Thoracic aorta (tissue), 2 donors: ENCODE measurements at places on chromosomes 6 and 20. TPM values are rescaled to one million over a fixed set of nuclear protein-coding genes. Genes with fewer than 3 reads are reported as not detected.
A peak's percentile ranks its signal among the peaks of the same experiment; 100 is the strongest.

The LAMA2 gene
- 217 TPM for total RNA-seq

GRCh38 chr6:51265426-51265825, 446.8 kb downstream of the TFAP2B start:
- H3K4me3 ChIP-seq: no peak overlapping the region
- no peaks in the 10 kb centered on the region for H3K4me1 ChIP-seq
- no peak overlapping the region for H3K27ac ChIP-seq
- H3K27me3 ChIP-seq: no peaks in the 10 kb centered on the region

The GUCA1A gene
- total RNA-seq: not detected

DNA sequence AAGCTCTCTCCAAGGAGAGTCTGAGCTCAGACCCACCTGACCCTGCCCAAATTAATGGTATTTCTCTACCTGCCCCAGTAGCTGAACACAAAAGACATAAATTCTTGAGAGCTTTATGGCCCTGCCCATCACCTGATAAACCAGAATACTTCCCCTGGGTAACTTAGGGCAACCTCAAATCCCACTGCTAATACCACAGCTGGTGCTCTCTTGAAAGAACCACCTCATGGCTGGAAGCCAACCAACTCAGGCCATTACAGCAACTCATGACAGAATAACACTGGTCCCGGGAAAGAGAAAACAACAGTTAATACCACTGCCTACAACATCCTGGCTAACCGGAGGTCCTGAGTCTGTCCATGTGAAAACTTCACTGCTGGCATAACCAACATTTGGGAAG, 328.6 kb downstream of the NKAIN2 start:
- H3K4me3 ChIP-seq: no peak overlapping the region
- no peaks in the 10 kb centered on the region for H3K27me3 ChIP-seq
- no peak for DNase-seq
- H3K4me1 ChIP-seq: no peaks in the 10 kb centered on the region
- no peak overlapping the region for H3K27ac ChIP-seq
- H3K36me3 ChIP-seq: no peaks in the 10 kb centered on the region

GRCh38 chr6:157727629-157728182, 95.3 kb upstream of the SNX9 start:
- H3K4me3 ChIP-seq: no peak overlapping the region
- no peaks in the 10 kb centered on the region for H3K36me3 ChIP-seq
- no peaks in the 10 kb centered on the region for H3K27me3 ChIP-seq
- H3K4me1 ChIP-seq: peaks cover 8% of the 10 kb centered on the region
- H3K27ac ChIP-seq: no peak overlapping the region

DNA sequence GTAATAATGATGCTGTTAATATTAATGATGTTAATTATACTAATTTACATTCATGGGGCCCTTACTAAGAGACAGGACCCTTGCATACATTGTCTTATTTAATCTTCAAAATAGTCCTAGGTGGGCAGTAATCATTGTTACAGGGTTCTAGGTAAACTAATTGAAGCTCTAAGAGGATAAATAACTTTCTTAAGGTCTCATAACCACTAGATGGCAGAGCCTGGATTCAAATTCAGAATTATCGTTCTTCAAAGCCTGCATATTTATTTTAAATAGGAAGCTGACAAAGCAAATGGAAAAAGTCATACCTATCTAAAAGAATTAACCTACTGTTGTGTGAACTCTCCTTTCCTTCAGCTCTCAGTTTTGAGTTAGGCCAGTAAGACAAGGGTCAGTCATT, 23.5 kb downstream of the PTCHD4 start:
- H3K4me1 ChIP-seq: no peaks in the 10 kb centered on the region
- H3K27me3 ChIP-seq: no peaks in the 10 kb centered on the region
- no peak for DNase-seq

DNA sequence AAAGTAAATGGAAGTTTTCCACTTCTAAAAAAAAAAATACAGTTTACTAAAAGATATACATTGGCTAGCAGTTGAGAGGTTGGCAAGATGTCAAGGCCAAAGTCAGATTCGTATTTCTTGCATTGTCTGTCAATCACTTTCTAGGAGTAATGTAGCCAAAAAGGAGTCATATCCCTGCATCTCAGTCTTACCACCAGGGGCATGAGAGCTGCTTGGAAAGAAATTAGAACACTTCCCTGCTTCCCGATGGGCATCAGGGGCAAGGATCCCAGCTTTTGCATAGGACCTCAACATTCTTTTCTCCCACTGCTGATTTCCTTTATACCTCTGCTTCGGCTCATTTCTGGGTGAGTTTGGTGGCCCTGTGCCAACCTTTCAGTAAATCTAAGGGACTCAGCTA, 581.0 kb upstream of the MAP3K7 start:
- H3K27me3 ChIP-seq: no peaks in the 10 kb centered on the region
- H3K4me1 ChIP-seq: no peaks in the 10 kb centered on the region
- no peak overlapping the region for H3K4me3 ChIP-seq

- H3K27me3 ChIP-seq: no peaks in the 10 kb centered on the region
- H3K27ac ChIP-seq: no peak overlapping the region
- no peak overlapping the region for H3K4me3 ChIP-seq
- H3K4me1 ChIP-seq: no peaks in the 10 kb centered on the region
Observed at GRCh38 chr6:167046861-167047495, 47.8 kb downstream of the CEP43 start.

The CDKN1A gene
- 311 TPM for total RNA-seq

The PGC gene
- 53.1 TPM for total RNA-seq

The DLL1 gene
- 6.1 TPM for total RNA-seq

The LTA gene
- total RNA-seq: not detected

- no peak for DNase-seq
- H3K27me3 ChIP-seq: no peaks in the 10 kb centered on the region
- H3K4me3 ChIP-seq: no peak overlapping the region
- no peak overlapping the region for H3K27ac ChIP-seq
- H3K36me3 ChIP-seq: no peaks in the 10 kb centered on the region
Observed at GRCh38 chr6:154572556-154572955, 62.1 kb upstream of the CNKSR3 start.

GRCh38 chr6:169811072-169811471, 59.6 kb downstream of the ERMARD start:
- no peak for DNase-seq
- H3K27me3 ChIP-seq: no peaks in the 10 kb centered on the region
- H3K36me3 ChIP-seq: no peaks in the 10 kb centered on the region
- H3K27ac ChIP-seq: no peak overlapping the region
- H3K4me3 ChIP-seq: no peak overlapping the region

- no peaks in the 10 kb centered on the region for H3K27me3 ChIP-seq
- no peak for DNase-seq
- H3K4me3 ChIP-seq: no peak overlapping the region
- no peak overlapping the region for H3K27ac ChIP-seq
- H3K36me3 ChIP-seq: no peaks in the 10 kb centered on the region
Observed at GRCh38 chr20:58102261-58102660, 126.2 kb downstream of the ANKRD60 start.

GRCh38 chr20:54131675-54132611, 41.8 kb downstream of the CYP24A1 start:
- H3K27me3 ChIP-seq: no peaks in the 10 kb centered on the region
- H3K27ac ChIP-seq: no peak overlapping the region
- H3K4me1 ChIP-seq: no peaks in the 10 kb centered on the region
- H3K36me3 ChIP-seq: no peaks in the 10 kb centered on the region
- no peak overlapping the region for H3K4me3 ChIP-seq

The CYB5R4 gene
- 9.1 TPM for total RNA-seq

DNA sequence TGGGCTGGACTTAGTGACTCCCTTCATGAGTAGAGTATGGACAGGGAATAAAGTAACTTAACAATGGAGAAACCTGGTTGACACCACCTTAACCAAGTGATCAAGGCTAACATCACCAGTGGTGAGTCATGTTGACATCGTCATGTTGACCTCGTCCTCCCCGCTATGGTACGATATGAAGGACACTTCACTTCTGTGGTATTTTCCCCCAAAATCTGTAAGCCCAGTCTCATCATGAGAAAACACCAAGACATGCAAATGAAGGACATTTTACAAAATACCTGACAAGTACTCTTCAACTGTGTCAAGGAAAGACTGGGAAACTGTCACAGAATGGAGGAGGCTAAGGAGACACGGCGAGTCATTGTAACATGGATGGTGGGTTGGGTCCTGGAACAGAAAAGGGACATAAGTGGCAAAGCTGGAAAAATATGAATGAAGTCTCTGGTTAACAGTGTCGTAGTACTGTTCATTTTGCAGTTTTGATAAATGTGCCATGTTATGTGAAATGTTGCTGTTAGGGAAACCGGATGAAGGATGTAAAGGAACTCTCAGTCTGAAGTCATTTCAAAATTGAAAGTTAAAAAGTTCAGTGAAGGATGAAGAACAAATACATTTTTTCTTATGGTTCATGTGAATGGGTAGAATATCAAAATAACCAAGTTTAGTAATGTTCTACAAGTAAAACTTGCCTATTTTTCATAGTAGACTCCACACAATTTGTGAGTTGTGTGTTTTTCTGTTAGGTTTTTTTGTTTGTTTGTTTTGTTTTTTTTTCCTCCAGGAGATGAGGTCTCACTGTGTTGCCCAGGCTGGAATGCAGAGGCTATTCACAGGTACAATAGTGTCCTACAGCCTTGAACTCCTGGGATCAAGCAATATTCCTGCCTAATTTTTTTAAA, 247.5 kb downstream of the TMEM242 start:
- H3K4me3 ChIP-seq: no peak overlapping the region
- peaks cover 69% of the 10 kb centered on the region for H3K4me1 ChIP-seq
- no peak for DNase-seq
- no peak overlapping the region for H3K27ac ChIP-seq

- no peaks in the 10 kb centered on the region for H3K4me1 ChIP-seq
- DNase-seq: no peak
- no peak overlapping the region for H3K4me3 ChIP-seq
- H3K36me3 ChIP-seq: no peaks in the 10 kb centered on the region
- no peak overlapping the region for H3K27ac ChIP-seq
Observed at GRCh38 chr20:41960166-41960565, 342.0 kb upstream of the CHD6 start.

The MOG gene
- not detected for total RNA-seq

DNA sequence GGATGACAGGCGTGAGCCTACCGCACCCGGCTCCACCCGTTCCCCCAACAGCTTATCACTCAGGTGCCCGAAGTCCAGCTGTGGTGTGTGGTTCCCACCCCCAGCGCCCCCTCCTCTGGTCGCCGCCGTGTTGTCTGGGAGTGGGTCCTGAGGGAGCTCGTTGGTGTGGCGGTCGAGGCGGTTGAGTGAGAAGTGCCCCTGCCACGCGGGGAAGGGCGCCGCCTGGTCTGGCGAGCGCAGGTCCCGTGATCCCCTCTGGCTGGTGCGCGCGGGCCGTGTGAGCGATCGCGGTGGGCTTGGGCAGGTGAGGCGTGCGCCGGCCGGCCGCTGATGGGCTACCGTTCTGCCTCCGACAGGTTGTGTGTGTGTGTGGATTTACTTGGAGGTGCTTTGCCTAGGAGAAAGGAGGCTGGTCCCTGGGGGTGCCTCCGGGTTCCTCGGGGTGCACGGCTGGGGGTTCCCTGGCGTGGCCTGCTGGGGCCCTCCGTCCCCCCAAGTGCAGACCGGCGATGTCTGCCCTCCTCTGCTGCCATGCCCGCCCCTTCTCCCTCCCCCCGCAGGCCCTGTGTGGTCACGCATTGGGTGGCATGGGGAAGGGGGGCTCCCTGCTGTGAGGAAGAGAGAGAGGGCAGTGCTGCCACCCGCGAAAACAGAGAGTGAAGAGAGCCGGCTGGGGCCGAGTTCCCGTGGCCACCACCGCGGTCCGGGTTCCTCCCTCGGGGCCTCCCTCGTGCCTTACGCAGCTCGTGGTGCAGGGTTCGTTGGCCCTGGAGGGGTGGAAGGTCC, 336.0 kb upstream of the DEFB115 start:
- DNase-seq: no peak
- no peaks in the 10 kb centered on the region for H3K27me3 ChIP-seq
- H3K4me3 ChIP-seq: no peak overlapping the region
- H3K36me3 ChIP-seq: no peaks in the 10 kb centered on the region
- H3K4me1 ChIP-seq: no peaks in the 10 kb centered on the region

The SLC22A16 gene
- 3.8 TPM for total RNA-seq

The MYMX gene
- not detected for total RNA-seq

GRCh38 chr6:168107191-168107983, 28.4 kb upstream of the FRMD1 start:
- no peaks in the 10 kb centered on the region for H3K27me3 ChIP-seq
- no peaks in the 10 kb centered on the region for H3K36me3 ChIP-seq
- DNase-seq: no peak
- no peak overlapping the region for H3K4me3 ChIP-seq
- no peak overlapping the region for H3K27ac ChIP-seq
- no peaks in the 10 kb centered on the region for H3K4me1 ChIP-seq

DNA sequence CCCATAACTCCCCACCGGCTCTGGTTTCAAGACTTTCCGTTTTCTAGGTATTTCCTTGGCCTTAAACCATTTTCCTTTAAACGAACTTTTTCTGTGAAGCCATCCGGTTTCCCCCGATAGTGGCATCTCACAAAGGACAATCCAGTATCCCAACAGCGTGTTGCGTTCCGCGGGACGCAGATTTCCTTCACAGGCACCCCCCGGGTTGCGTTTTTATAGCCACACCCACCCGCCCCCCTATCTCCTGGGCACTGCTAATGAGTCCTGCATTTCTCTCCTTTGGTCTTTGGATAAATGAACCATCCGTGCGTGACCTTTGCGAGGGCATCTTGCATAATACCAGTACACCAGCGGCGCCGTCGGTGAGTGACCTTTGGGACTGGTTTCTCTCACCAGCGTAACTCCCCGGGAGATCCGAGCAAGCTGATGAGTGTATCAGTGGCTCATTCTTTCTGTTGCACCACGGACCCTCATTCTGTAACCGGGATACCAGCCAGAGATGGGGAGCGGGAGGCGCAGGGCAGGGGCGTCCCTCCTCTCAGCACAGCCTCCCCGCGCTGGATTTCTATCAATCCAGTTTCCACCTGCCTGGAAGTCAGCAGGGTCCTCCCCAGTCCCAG, 586 bp upstream of the NQO2 start:
- H3K36me3 ChIP-seq: no peaks in the 10 kb centered on the region
- peak overlapping the region; percentile 79 for H3K27ac ChIP-seq
- peak overlapping the region; percentile 98 for H3K4me3 ChIP-seq

The BPIFB1 gene
- total RNA-seq: not detected

The GINS1 gene
- 0.41 TPM for total RNA-seq

GRCh38 chr6:77470983-77471382, 7.7 kb upstream of the HTR1B start:
- H3K27ac ChIP-seq: no peak overlapping the region
- DNase-seq: no peak
- no peaks in the 10 kb centered on the region for H3K36me3 ChIP-seq
- no peaks in the 10 kb centered on the region for H3K27me3 ChIP-seq
- H3K4me3 ChIP-seq: no peak overlapping the region

DNA sequence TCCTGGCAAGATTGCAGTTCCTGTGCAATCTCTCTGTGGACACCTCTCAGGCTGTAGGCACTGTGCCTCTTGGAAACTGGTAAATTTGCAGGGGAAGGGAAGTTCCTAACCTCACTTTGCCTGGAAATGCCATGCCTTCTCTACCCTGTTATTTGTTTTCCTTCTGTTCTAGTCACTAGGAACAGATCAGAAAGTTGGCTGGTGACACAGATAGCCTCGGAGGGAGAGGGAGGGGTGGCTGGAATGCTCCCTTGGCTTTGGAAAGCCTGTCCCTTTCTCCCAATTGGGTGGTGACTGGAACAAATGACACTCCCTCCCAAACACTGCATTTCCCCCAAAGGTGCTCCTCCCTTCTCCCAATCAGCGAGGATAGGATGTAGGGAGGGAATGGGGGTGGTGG, 131.5 kb upstream of the F13A1 start:
- no peaks in the 10 kb centered on the region for H3K36me3 ChIP-seq
- H3K27ac ChIP-seq: no peak overlapping the region
- H3K4me1 ChIP-seq: peaks cover 11% of the 10 kb centered on the region
- H3K4me3 ChIP-seq: no peak overlapping the region
- no peaks in the 10 kb centered on the region for H3K27me3 ChIP-seq
- no peak for DNase-seq

- no peak overlapping the region for H3K4me3 ChIP-seq
- no peaks in the 10 kb centered on the region for H3K36me3 ChIP-seq
- no peaks in the 10 kb centered on the region for H3K4me1 ChIP-seq
- DNase-seq: no peak
- no peaks in the 10 kb centered on the region for H3K27me3 ChIP-seq
Observed at GRCh38 chr6:130537447-130537846, 171.6 kb downstream of the TMEM200A start.

The ID4 gene
- 130 TPM for total RNA-seq
